C1 segment of cervical spinal cord (tissue), 14 donors: ENCODE measurements at places on chromosomes 16 and 17.

DNA sequence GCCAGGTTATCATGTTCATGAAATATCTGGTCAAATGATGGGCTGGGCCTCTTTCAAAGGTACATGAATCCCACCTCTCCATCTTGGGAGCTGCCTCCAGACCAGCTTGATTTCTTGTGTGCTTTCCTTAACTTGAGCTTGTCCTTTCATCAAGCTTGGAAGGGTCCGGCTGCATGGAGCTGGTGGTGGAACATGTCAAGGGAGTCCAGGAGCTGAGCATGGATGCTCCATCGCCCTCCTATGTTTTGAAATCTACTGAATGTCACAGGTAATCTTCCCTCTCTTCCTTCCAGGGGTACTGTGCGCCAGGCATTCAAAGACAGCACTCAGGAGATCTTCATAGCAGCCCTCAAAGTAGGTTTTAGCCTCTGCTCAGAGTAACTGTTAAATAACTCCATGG, 105.8 kb downstream of the N4BP1 start:
- no peak for DNase-seq

DNA sequence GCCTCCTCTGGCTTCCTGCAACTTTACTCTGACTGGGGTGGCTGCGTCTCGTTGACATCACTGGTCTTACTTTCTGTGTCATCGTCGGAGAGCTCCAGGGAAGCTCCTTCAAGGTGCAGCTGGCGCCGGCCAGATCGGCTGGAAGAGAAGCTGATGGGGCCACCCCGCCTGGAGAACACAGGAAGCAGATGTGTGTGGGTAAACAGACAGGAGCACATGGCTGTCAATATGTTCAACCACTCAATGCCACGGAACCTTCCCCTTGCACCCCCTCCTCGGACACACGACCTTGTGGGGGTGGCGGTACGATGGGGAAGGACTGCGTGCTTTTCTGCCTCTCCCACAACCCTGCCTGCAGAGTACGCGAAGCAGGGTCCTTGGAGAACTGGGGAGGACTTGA, 40.1 kb downstream of the NDEL1 start:
- DNase-seq = no peak

DNA sequence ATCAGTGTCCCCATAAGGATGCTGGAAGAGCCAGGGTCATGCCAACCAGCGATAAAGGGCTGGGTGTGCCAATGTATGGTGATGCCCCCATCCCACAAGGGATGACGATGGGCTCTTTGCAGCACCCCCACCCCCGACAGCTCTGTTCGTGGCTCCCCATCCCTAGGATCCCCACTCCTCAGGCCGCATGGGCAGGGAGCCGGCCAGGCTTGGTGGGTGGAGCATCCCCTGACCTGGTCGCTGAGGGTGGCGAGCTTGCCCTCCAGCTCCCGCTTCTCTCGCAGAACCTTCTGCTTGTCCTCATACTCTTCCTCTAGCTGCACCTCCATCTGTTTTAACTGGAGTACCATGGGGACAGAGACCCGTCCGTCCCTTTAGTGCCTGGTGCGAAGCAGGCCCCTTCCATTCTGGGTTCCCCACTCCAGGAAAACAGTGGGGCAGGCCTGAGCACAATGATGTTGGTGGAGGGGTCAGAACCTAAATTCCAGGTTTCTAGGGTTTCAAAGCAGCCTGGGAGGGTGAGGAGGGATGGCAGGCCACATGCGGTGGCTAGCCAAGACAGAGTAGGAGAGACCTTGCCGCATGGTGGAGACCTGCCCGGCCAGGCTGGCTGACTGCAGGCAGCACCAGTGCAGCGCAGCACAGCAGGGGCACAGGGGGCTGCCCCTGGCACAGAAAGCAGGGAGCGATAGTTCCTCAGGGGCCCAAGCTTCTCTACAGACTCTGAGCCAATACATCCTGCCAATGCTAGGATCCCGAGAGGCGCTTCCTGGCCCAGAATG, 50.3 kb downstream of the PIPOX start:
- DNase-seq = no peak

GRCh38 chr16:56610609-56611111, 2.3 kb downstream of the MT2A start:
- no peak for DNase-seq

GRCh38 chr17:59154292-59154720, 680 bp downstream of the SKA2 start:
- peak; percentile 35 for DNase-seq

DNA sequence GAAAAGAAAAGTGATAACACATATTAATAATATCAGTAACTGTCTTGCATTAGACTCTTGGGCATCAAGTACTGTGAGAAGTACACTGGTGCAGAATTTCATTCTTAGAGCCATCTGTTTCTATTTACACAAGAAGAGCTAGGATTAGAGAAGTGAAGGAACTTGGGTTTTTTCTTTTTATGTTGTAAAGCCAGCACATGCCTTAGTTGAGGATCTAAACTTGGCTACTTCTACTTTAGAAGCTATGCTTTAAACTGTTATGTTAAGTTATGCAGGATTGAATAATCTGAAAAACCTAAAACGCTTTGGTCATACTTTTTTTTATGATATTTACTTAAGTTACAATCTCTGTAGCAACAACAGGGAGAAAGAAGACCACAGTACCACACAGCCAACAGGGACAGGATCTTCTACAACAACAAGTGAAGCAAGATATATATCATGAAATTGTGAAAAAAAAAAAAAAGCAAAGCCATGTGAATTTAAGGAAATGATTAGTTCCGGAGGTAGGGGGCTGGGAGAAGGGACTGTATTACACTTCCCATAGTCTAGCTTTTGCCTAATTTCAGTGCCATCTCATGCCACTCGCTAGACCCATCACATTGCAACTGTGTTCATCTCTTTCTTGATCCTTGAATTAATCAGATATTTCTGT, 305.1 kb upstream of the GOT2 start:
- no peak for DNase-seq

GRCh38 chr16:24409045-24409444, 130.3 kb upstream of the RBBP6 start:
- no peak for DNase-seq

DNA sequence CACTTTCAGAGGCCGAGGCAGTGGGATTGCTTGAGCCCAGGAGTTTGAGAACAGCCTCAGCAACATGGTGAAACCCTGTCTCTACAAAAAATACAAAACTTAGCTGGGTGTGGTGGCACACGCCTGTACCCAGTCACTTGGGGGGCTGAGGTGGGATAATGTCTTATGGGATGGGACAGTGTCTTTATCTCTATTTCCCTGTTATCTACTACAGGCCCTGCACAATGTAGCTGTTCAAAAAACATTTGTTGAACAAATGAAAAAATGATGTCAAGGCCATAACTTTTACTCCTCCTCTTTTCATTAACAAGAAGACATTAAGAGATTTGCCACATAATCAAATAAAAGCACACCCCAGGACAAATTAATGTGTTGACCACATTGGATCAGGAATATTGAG, 13.8 kb downstream of the TUBG1 start:
- no peak for DNase-seq

DNA sequence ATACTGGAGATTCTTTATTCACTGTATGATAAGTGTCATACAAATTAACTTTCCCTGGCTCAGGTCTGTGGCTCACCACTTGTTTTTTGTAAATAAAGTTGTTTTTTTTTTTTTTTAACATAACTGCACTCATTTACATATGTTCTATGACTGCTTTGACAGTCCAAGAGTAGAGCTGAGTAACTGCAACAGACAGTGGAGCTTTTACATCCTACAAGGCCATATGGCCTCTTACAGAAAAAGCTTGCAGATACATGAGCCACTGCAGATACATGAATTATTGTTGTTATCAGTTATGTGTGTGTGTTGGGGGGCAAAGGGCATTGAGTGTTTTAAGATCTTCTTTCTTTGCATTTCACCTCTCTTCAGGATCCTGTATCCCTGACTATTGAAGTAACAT, 311.7 kb downstream of the BCAS3 start:
- no peak for DNase-seq

DNA sequence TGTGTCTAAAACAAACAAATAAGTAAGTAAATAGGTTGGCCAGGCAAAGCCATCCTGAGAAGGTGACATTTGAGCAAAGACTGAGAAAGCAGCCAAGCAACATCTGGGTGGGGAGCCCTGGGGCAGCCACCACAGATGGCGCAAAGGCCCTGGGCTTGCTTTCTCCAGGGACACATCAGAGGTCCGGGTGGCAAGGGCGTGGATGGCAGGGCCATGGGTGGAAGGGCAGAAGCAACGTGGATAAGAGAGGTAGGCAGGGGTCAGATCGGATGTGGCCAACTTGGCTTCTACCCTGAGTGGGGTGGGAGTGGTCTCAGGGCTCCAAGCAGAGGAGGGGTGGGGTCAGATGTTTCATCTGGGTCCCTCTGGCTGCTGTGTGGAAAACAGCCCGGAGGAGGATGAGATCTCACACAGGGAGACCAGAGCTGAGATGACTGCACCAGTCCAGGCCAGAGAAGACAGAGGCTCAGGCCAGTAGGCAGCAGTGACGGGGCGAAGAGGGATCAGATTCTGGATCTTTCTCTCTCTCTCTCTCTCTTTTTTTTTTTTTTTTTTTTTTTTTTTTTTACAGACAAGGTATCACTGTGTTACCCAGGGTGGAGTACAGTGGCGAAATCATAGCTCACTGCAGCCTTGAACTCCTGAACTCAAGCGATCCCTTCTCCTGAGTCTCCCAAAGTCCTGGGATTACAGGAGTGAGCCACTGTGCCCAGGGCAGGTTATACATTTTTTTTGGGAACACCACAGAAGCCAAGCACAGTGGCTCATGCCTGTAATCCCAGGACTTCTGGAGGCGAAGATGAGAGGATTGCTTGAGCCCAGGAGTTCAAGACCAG, 6.1 kb upstream of the SPN start:
- no peak for DNase-seq

GRCh38 chr17:8447799-8448198, 12.1 kb downstream of the NDEL1 start:
- no peak for DNase-seq

DNA sequence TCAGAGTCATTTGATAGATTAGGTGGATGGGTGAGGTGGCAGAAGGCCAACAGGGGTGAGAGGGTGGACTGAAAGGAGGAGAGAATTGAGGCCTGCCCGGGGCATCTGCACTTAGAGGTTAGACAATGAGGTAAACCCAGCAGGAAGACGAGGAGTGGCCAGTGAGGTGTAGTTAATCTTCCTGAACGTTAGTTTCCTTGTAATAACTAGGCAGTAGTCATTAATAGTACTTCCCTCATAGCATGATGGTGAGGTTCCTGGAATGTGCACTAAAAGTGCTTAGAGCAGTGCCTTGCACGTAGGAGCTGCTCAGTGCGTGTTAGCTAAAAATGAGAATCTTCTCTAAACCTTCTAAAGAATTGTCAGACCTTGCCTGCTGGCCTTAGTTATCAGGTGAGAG, 13.5 kb upstream of the KSR1 start:
- DNase-seq = no peak

GRCh38 chr17:64218066-64218465, 45.0 kb downstream of the TEX2 start:
- DNase-seq = no peak

DNA sequence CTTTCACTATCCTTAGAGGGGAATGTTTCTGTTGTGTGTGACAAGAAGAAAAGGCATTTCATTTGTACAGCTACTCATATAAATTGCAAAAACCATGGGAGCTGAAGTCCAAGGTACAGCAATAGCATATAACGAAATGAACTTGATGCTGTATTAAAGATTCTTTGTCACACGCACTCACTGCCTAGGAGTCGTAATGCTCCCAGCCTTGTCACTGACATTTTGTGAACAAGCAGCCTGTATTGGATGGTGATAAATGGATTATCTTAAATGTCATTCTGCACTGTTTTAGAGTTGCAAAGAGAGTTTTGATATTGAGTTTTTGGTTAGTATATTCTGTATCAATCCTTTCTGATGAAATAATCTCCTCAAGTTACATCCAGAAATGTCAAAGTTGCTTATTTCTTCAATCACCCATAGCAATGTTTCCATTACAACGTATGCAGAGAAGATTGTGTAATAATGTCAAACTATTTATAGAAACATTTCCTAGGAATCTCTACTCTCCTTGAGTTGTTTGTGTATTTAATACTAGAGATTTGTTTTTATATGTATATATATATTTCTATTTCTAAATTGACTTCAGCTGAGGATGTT, 270.6 kb downstream of the FTO start:
- DNase-seq = no peak

DNA sequence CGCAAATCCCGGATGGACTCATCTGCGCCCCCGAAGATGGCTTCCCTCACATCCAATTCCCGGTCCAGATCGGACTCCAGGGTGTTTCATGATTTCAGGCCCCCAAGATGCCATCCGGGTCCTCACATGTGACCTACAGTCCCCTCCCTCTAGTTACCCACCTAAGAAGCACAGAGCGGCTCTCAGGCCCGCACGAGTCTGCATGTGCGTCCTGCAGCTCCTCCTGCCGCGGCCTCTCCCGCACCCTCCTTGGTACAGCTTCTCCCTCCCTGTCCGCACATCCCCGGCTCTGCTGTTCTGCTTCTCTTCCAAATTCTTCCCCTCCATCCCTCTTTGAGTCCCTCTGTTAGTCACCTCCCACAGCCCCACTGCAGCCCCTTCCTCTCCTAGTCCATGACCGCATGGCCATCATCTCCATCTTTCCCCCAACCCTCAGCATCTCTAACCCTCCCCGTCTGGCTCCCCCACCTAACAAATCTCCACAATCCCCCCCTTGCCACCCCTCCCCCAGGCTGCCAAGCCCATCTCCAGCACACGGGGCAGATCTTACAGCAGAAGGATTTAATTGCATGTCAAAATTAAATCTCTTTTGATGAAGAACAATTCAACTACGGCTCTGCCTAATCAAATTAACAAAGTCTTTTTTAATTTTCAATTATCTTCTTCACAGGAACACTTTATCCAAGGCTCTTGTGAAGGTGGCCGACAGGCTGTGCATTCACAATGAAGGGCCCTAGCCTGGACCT, 231.0 kb downstream of the RBFOX3 start:
- no peak for DNase-seq

DNA sequence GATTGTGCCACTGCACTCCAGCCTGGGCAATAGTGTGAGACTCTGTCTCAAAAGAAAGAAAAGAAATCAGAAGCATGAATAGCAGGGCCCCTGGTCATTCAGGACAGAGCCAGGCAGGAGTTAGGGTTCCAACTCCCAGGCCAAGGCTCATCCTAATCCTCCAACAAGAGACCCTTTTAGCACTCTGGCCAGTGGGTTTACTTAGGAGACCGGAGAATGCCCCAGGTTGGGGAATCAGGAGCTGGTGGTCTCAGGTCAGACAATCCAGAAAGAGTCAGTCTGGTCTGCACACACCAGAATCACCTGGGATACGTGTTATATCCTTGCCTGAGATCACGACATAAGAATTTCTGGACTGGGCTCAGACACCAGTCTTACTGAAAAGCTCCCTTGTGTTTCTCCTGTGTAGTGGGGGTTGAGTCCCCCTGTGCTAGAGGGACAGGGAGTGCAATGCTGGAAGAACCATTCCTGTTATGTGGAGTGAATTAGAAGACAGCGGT, 48.7 kb downstream of the CCDC42 start:
- DNase-seq = no peak

DNA sequence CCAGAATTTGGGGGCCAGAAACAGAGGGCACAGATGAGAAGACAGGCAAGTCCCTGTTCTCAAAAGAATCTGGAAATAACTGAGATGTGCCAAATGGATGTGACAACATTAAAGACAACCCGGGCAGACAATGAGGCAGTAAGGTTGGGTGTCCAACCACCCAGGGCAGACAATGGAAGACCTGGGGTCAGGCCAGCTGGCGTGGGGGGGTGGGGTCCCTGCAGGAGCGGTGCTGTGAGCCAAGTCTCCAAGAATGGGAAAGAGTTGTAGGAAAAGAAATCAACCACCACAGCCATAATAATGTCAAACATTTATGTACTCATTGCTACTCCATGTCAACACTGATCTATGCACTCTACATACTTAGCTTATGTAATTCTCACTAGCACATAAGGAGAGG, 203.3 kb downstream of the C16orf78 start:
- no peak for DNase-seq
